Ovary (tissue), 10 donors: ENCODE measurements at places on chromosomes 2 and 18. TPM values are rescaled to one million over a fixed set of nuclear protein-coding genes. Genes with fewer than 3 reads are reported as not detected.

The VAMP5 gene
- total RNA-seq, result 54.2 TPM

The PKDCC gene
- 274 TPM for total RNA-seq

DNA sequence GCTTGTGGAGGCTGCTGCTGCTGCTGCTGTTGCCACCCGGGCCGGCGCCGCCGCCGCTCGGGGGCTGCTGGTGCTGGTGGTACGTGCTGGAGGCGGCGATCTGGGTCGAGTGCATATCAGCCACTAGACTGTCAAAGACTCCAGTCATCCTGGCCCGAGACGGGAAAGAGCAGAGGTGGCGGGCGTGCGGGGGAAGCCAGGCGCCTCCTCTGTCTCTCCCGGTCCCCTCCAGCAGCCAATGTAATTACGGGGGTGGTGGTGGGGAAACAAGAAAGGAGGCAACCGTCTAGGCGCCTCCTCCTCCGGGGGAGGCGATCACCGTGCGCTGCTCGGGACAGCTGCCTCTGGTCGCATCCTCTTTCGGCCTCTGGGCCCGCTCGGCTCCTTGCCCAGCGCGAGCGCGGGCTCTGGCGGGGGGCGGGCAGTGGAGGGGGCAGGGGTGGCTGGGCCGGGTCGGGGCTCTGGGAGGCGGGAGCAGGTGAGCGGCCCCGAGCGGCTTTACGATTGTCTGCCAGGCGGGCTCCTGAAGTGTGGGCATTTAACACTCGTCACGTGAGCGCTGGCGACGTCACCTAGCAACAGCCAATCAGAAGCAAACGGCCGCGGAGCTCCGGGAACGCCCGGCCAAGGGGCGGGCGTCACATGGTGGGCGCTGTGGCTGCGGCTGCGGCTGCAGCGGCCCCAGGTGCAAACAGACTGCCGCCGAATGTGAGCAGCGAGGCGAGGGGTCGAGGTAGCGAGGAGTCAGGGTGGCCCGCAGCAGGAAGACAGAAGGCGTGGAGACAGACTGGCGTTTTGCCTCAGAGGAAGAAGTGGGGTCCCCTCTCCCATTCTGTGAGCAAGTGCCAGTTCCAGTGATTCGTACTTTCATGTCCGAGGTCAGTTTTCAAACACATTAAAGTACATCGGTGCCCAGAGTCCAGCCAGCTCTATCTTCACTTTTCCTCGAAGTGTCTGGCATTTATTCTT, at the start of gene DLX2:
Gene DLX2, minus strand, starts transcription at position 510 of the 969 bp plus-strand sequence. Its CDS starts 362 bp downstream, at position 148.
- peak; percentile 62 for DNase-seq
- peak within 1 kb of the TSS; percentile 40 for H3K4me3 ChIP-seq
- no peak within 1 kb of the TSS for H3K27ac ChIP-seq
- H3K4me1 ChIP-seq, result peaks cover 12% of the 10 kb centered on the region

The DRC1 gene
- 0.60 TPM for total RNA-seq

GRCh38 chr2:241974851-241975592, 105.5 kb downstream of the RTP5 start:
- H3K4me1 ChIP-seq, result peaks cover under 1% of the 10 kb centered on the region
- no peak overlapping the region for H3K4me3 ChIP-seq

DNA sequence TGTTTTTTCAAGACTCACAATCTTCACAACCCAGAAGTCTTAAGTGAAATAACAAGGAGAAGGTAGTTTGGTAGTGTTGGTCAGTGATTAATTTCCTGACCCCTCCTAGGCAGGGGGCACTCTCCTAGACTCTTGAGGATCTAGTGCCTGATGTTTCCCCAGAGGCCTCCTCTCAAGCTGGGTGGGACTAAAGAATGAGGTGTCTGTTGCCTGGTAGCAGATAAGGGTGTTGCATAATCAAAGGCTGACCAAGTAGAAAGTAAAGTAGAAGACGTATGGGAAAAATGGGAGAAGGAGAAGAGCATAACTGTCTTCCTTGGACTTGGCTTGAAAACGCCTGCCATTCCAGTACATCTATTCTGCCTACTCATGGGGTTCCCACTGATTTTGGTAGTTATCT, 37.8 kb downstream of the VIT start:
- no peaks in the 10 kb centered on the region for H3K36me3 ChIP-seq
- no peaks in the 10 kb centered on the region for H3K4me1 ChIP-seq
- no peak for DNase-seq
- no peak overlapping the region for H3K27ac ChIP-seq
- no peak overlapping the region for H3K4me3 ChIP-seq
- H3K27me3 ChIP-seq, result no peaks in the 10 kb centered on the region
